ENCODE measurements at places on chromosomes 2 and 18. TPM values are rescaled to one million over a fixed set of nuclear protein-coding genes. Genes with fewer than 3 reads are reported as not detected.

- no peak for DNase-seq
Observed at GRCh38 chr2:33134791-33135560, 188.2 kb downstream of the LTBP1 start.

CIB4 gene
- total RNA-seq = not detected

GRCh38 chr2:239814861-239815601 is 210.1 kb downstream of the NDUFA10 start:
- peak; percentile 90 for DNase-seq

- DNase-seq = no peak
Observed at GRCh38 chr2:177318613-177319012, 54.1 kb upstream of the NFE2L2 start.

GRCh38 chr18:68417166-68417799 is 297.6 kb downstream of the TMX3 start:
- no peak for DNase-seq

ATP5F1A gene
- total RNA-seq = 189 TPM

DNA sequence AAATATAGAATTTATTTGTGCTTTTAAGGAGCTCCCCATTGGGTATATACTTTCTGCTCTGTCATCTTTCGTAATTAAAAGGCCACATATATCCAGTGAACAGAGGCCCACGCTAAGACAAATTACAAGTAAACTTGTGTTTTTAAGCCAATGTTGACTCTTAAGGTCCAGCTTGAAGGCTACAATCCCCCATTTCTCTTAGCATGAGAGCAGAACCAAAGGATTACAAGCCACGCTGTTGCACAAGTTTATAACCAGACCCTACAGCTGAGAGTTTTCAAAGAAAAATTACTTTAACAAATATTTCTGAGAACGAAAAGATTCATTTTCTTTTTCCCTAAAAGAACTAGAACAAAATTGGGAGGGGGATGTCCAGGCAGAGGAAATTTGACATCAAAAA is 471.0 kb downstream of the TXNL1 start:
- no peak for DNase-seq

GRCh38 chr2:119488245-119489214 is 35.8 kb downstream of the SCTR start:
- DNase-seq = no peak

DNA sequence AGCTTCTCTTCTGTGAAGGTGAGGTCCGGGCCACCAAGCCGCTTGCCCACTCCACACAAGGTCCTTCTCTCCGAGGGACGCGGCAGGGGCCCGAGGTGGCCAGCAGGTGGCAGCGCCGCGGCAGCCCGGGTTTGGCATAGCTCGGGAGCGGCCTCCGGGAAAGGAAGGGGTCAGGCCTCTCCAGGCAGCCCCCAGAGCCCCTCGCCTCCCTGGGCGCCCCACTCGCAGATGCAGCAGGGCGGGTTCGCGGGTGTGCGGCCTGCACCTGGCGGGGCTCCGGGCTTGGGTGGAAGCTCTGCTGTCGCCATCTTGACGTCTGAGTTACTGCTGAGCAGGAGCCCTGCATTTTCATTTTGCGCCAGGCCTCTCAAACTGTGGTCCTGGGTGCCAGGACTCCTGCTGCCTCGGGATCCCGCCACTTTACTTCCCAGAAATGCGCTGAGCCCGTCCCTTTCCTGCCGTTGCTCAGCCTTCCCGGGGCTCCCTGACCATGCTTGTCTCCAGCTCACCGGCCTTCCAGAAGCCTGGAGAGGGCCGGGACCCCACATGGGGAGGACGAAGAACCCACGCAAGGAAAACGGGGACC is 18.6 kb upstream of the NCL start:
- peak; percentile 85 for DNase-seq

DNA sequence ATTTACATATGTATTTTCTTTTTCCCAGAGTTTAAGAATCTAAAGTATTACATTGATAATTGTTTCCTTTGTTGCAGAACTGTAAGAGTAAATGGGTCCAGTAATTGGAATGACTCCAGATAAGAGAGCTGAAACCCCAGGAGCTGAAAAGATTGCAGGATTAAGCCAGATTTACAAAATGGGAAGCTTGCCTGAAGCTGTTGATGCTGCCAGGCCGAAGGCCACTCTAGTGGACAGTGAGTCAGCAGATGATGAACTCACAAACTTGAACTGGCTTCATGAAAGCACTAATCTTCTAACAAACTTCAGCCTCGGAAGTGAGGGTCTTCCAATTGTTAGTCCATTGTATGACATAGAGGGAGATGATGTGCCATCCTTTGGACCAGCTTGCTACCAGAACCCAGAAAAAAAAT is 183.8 kb upstream of the STON1 start:
- DNase-seq = no peak

DNA sequence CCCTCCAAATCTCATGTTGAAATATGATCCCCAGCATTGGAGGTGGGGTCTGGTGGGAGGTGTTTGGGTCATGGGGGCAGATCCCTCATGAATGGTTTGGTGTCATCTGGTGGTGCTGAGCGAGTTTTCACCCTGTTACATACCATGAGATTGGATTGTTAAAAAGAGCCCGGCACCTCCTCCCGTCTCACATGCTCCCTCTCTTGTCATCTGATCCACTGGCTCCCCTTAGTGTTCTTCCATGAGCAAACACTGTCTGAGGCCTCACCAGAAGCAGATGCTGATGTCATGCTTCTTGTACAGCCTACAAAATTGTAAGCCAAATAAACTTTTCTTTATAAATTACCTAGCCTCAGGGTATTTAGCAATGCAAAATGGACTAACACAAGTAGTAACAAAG is 405.0 kb upstream of the SLC39A10 start:
- no peak for DNase-seq

CTAGE1 gene
- total RNA-seq = not detected

NTSR2 gene
- not detected for total RNA-seq

DNA sequence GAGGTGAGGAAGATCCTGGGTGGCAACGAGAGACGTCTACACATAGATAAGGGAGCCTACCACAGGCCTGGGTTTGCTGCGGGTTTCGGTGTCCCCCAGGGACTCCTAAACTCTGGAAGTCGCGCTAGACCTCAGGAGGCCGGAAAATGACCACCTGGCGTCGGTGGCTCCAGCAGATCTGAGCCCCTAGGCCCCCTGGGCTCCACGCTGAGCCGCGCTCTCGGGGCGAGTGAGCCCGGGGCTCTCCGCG is 987 bp upstream of the DLX1 start:
- DNase-seq = no peak

DNA sequence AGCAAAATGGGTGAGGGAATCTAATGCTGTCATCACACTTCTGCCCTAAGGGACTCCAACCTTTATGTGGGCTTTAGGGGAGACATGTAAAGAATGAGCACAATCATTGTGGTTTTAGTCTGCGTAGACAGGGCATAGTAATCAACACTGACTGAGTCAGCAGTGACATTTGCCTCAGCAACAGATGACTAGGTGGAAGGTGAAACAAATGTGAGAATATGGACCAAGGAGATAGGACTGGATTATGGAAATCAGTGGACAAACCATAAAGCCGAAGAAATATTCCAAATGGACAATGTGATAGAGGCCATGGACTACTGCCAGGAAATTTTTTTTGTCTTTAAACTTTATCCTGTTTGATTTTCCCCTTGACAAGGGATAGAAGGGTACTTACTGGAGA is 83.9 kb downstream of the PDK1 start:
- DNase-seq = no peak

- no peak for DNase-seq
Observed at GRCh38 chr18:27808683-27809082, 368.2 kb downstream of the CDH2 start.

G6PC2 gene
- total RNA-seq = not detected

DNA sequence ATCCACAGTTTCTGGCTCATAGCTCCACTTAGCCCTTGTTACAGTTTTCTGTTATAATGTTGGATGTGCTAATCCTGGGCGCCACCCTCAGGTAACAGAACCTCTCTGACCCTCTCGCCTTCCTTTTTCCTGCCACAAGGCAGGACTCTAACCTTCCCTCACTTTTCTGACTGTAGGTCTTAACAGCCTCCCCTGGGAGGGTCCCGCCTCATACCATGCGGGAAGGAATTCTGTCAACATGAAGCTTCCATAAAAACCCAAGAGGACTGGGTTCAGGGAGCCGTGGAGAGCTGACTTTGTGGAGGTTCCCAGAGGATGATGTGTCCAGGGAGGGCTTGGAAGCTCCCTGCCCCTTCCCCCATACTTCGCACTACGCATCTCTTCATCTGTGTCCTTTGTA is 11.9 kb upstream of the RAB17 start:
- no peak for DNase-seq

RIT2 gene
- not detected for total RNA-seq

DNA sequence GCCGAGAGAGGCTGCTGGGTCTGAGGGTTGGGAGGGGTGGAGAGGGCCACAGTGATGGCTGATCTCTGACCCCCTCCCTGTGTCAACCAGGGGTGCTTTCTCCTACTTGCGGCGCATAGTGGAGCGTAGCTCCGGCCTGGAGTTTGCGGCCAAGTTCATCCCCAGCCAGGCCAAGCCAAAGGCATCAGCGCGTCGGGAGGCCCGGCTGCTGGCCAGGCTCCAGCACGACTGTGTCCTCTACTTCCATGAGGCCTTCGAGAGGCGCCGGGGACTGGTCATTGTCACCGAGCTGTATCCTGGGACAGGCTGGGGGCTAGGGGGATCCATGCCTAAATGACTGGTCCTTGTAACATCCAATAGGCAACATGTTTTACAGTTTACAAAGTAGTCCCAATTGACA is 20.9 kb upstream of the GMPPA start:
- no peak for DNase-seq

DNA sequence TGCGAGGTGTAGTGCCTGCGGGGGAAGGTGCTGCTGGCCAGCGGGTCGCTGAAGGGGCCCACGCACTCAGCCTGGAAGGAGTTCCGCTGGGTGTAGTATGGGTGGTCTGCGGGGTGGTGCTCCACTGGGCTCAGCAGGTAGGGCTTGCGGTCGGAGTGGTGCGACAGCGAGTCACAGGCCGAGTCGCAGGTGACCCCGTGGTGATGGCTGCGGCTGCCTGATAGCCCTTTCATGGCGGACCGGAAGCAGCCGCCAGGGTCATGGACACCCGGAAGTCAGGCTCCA is 429.8 kb downstream of the TGIF1 start:
- DNase-seq = no peak

DNA sequence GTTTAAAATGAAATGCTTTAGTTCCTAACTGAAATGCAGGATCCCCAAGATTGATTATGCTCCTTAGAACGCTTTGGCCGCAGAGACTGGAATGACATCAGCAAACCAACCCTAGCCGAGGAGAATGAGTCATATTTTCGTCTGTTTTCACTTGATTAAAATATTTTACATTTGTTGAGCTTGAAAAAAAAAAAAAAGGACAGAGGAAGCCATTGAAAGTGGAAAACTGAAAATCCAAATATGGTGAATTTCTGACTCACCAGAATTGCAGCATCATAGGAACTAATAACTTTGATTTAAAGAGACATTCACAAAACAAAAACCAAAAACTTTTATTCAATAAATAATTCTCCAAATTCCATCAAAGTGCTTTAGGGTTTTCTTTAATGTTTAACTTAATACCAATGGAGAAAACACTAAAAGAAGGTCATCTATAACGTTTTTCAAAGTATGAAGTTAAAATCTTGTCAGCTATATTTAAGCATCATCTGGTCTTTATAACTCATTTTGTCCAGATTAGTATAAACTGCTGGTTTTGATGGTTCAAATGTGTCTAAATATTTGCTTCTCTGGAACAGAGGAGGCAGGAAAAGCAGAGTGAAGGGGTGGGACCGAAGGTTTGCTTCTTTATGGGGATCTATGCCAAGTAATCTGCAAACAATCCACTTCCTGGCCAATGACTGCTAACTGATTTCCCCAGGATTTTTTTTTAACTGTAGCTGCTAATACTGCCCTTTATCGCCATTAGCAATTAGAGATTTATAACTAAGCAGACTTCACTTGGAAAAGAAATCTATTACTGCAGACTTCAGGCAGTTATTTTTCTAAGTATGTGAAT is 30.9 kb upstream of the COL5A2 start:
- DNase-seq = peak; percentile 80

DNA sequence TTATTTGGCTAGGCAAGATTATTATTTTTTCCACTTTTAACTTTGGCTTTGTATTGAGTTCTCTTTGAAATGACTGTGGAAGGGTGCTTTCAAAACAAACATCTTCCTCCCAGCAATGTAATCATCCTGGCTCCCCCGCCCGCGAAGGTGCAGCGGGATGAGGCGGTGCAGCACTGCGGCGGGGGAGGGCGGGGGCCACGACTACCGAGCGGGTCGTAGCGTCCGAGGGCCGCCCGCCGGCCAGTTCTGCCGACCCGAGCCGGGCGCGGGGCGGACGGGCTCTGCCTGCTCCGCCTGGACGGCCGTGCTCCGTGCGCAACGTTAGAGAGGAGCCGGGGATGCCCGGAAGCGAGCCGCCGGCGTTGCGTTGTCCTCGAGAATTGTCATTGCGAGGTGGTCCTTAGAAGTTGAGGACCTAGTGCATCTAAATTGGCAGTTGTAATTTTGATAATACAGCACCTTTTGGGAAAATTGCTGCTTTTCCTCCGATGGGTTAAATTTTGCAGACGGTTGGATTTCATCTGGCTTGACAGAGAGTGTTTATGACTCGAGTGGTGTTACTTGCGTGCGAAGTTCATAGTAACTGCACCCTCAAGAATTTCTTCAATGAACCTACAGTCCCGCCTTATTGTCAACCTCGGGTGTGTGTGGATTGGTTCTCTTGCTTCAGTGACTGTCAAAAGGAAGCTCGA is 1.1 kb downstream of the EPC2 start:
- DNase-seq = peak; percentile 81

- no peak for DNase-seq
Observed at GRCh38 chr2:32714521-32714920, 86.7 kb downstream of the TTC27 start.

DNA sequence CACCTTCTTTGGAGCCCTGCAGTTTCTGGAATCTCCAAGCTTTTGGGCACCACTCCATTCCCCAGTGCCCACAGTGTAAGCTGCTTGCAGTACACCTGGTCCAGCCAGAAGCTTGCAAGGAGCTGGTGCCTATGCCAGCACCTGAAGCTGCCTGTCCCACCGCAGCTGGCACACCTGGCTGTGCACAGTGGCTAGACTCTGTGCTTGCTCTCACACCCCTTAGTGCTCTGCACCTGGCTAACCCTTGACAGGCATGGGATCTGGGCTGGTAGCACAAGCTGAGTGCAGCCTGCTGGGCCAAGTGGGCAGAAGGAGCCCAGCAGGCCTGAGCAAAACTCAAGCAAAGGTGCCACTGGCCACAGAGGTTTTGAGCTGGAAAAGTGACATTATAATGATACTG is 183.8 kb upstream of the MC4R start:
- no peak for DNase-seq

KCNIP3 gene
- 10.7 TPM for total RNA-seq

GRCh38 chr2:201432038-201432620 is 19.1 kb downstream of the TRAK2 start:
- DNase-seq = no peak

DNA sequence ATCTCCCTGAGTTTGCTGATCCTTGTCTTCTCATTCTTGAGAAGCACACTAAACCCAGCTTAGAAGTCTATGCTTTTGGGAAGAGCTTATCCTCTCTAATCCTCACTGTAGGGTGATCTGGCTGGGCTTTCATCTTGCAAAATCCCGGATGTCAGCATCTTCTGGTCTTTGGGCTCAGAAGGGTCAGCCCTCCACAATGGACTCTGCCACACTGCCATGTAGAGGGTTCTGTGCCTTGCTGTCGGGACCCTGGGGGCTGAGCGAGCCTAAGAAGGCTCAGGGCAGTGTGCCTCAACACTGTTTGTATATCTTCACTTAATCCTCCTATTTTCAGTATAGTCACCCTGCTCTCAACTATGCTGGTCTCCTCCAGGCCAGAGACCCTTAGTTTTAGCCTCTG is 102.3 kb downstream of the TGIF1 start:
- DNase-seq = no peak

CRYGD gene
- total RNA-seq = not detected
